ENCODE measurements at places on chromosomes 5 and 9.

- DNase-seq: no peak
Observed at GRCh38 chr5:132233081-132233480, 5.4 kb upstream of the P4HA2 start.

- no peak for DNase-seq
Observed at GRCh38 chr5:131384173-131384572, 120.3 kb downstream of the CDC42SE2 start.

- DNase-seq: no peak
Observed at GRCh38 chr9:126343271-126343700, 16.7 kb downstream of the MVB12B start.

- no peak for DNase-seq
Observed at GRCh38 chr5:16992444-16992843, 56.4 kb upstream of the MYO10 start.

DNA sequence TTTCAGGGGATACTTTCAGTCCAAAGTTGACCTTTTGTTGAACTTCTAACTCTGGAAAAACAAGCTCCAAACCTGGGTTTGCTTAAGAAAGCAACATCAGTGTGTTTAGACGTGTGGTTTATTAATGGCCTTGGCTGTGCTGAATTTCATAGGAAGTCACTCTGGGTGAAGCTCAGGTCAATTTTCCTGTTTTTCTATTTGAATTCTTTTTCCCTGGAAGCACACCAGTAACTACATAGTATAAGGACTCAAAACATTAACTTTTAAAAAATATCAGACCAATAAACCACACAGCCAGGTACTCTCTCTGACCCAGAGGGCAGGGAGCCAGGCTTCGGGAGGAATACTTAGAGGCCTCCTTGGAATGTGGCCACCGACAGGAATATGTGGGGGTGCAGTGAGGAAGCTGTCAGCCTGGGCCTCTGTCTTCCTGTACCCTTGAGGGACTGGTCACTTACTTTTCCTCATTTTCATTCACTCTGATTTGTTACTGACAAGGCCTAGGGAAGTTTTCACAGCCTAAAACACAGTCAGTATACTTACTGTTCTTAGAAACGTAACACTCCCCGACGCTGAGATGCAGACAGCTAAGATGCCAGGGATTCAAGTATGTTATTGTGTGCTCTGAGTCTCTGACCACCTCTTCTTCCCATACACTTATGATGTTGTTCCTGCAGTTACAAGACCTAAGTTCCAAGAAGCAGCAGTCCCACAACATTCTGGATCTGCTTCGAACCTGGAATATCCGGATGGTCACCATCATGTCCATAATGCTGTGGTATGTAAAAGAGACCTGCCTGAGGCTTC is 18.9 kb downstream of the SLC22A5 start:
- no peak for DNase-seq

DNA sequence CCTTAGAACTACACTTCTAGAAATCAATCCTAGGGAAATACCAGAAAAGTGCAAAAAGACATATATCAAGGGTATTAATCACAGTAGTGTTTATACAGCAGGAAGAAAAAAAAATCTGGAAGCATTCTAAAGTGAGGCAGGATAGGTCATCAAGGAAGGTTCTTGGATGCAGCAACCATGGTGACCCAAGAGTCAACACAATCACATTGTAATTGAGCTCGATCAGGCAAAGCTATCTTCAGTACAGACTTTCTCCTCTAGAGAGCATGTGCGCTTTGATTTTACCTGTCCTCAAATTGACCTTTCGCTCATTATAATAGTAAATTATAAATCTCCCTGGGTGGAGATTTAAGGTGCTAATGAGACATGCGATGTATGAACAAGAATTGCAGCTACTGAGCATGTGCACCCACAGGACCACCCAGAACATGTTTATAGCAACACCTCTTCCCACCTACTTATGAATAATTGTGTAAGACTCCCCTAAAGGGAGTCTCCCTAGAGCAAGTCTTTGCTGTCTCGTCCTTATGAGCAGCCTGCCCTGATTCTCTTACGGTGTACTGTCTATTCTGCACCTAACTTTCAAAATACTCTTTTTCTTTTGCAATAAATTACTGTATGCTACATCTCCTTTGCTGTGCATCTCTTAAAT is 297.7 kb downstream of the ATPSCKMT start:
- DNase-seq: no peak

- no peak for DNase-seq
Observed at GRCh38 chr9:80503671-80504281, 932.0 kb downstream of the TLE4 start.

GRCh38 chr9:115209601-115210306 is 91.8 kb upstream of the TNC start:
- DNase-seq: no peak

- DNase-seq: no peak
Observed at GRCh38 chr5:8522646-8523045, 653.7 kb downstream of the MTRR start.

DNA sequence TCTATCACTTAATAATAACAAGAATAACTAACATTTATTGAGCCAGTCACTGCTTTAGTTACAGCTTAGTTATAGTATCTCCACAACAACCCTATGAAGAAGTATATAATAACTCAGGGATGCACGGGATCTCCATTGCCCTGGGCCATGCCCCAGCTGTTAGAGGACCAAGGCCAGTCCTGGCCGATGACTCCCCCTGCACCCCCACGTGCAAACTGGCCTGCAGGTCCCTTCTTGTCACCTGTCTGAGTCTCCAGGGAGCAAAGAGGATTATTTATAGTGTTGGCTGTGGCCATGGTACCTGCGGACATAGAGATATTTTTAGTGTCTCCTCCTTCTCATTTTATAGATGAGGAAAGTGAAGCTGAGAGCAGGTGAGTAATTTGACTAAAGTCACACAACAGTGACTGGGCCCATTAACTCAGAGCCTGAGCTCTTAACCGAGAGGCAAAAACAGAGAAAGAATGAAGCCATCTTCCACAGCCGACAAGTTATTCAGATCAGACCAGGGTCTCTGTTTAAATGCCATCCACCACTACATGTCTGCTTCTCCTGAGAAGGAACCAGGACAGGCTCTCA is 94.4 kb downstream of the TMEM215 start:
- DNase-seq: no peak

GRCh38 chr9:2227144-2227867 is 212.2 kb downstream of the SMARCA2 start:
- DNase-seq: no peak

DNA sequence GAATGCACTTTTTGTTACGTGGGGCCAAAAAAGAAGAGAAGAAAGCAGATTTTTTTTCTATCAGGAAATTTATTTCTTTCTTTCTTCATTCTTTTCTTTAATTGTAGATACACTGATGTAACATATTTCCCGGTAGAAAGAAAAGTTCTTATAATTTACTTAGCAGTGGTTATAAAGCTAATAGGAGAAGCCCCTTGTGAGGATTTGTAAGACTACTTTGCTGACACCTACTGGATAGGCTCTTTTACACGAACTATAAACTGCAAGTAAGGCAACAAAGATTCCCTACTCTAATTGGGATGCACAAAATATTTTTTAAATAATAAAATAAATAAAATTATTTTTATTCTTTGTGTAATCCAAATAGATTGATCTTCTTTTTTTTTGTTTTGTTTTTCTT is 284.4 kb downstream of the DNAH5 start:
- no peak for DNase-seq

DNA sequence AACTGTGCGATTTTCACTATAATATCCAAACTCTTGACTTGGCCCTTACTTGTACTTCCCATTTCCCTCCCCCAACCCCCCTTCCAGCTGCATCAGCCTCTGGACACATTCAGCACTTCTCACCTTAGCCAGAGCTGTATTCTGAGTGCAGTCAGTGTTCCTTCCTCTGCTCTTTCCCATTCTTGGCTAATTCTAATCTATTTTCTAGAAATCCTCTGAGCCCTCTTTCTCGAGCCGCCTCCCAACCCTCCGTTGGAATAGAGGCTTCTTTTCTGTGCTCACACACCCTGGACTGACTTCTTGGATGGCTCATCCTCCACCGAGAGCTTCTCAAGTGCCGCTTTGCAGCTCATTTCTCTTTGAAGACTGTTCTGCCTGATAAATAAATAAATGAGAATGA is 188.8 kb downstream of the NTRK2 start:
- no peak for DNase-seq

DNA sequence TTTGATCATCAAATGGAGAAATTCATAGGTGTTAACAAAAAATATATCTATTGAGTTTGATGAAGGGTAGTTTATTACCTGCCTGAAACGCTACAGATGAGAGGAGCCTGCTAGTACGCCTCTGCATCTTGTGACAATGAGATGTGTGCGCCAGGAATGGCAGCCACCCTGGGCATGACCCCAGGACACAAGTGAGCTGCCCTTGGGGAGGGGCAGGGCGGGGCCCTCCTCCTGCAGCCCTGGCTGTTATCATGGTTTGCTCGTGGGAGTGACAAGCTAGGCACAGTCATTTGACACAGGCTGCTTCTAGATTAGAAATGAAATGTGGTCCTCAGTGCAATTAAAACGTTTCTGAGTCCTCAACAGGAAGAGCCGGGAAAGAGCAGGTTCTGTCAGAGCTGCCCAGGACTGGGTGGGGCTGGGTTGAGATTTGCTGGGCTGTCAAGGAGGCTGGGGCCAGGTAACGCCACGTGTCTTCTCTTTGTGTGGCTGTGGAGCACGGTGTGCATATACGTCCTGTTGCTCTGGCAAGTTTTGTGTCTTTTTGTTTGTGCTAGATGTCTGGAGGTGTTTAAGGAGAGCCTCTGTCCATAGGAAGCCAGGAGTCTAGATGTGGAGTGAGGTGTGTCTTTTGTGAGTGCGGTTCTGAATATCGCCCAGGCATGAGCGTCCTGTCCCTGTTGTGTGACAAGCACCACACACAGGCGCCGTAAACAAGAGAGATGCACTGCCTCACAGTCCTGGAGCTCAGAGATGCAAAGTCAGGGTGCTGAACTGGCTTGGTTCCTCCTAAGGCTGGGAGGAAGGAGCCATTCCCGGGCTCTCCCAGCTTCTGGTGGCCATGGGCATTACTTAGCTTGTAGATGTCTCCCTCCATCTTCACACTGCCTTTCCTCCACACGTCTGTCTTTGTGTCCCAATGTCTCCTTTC is 129.0 kb upstream of the IRX4 start:
- no peak for DNase-seq

DNA sequence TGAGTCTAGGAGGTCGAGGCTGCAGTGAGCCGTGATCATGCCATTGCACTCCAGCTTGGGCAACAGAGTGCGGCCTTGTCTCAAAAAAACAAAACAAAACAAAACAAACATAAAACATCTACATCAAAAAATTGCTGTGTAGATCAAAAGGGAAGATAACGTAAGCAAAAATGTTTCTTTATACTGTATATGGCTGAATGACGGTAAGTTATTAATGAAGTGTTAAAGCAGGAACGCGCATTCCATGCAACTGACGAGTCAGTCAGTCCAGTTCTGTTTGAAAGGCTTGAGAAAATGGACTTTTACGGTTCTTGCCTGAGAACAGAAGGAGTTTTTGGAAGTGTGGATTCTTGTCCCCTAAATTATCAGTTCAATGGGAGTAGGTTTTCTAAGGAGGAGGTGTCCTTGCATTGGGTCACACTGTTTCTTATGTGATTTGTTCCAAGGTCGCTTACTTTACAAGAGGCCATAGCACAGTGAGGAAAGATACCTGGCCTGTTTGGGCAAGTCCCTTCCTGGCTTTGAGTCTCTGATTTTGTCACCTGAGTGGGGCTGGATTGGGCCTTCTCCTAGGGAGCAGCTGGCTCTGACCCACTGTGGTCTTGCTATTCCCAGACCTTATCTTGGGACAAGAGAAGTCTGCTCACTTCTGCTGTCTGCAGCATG is 6.6 kb upstream of the PTGS1 start:
- DNase-seq: no peak

DNA sequence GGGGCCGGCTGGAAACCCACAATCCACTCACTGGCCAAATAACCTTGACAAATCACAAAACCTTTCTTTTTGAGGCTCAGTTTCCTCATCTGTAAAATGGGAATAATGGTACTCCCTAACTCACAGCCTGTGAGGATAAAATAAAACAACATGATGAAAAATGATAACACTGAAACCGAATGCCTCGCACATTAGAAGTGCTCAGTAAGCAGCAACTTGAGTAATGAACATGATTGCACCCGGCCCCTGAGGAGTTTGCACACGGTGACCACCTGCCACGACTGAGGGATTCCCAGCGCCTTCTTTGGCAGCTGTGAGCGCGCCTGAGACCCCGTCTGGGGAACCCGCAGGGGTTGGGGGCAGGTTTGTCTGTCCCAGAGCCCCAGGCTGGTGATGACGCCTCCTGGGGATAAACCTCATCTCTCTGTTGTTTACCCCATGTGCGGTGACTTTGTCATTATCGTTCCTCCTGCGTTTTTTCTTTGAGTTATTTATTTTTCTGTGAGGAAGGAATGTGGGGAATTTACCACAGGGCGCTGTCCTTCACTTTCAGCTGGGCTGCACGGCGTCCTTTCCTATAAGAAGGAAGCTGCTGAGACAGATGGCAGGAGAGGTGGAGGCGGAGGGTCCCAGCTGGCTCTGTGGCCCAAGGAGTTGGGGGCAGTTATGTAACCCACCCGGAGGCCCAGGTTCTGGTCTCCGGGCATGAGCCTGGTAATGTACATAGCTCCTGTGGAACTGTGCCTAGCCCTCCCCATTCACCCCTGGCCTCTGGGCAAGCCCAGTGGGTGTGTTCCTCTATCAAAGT is 3.0 kb upstream of the SYNPO start:
- DNase-seq: peak; percentile 69

- no peak for DNase-seq
Observed at GRCh38 chr5:8842971-8843551, 702.8 kb downstream of the SEMA5A start.

GRCh38 chr9:126166291-126166690 is 160.3 kb upstream of the MVB12B start:
- DNase-seq: no peak

DNA sequence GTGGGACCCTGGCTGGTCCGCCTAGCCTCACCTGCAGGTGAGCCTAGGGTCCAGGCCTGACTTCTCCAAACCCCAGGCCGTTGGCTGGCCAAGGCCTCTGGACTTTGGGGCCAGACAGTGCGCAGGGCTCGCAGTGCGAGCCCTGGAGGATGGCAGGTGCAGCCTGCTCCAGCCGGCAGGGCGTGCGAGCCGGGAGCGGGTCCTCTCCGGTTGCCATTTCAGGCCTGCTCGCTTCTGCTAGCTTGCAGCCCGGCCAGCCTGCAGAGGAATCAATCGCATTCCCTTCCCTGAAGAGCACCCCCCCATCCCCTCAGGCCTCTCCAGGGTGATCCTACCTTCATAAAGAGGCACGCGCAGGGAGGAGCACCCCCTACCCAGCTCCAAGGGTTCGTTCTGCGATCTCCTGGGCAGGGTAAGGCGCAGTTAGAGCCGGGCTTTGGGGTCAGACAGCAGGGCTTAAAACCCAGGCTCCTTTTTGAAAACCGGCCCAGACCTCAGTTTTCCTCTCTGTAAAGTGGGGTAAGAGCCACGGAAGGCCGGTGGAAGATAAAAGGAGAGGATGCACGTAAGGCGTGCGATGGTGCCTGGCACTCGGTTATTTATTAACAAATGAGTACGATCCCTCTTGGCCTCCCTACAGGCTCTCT is 6.2 kb downstream of the BARHL1 start:
- DNase-seq: no peak

- DNase-seq: no peak
Observed at GRCh38 chr5:33563983-33564908, 123.5 kb downstream of the TARS1 start.

GRCh38 chr5:167557359-167557758 is 734.1 kb upstream of the WWC1 start:
- DNase-seq: no peak

- no peak for DNase-seq
Observed at GRCh38 chr5:142878638-142879037, 108.5 kb downstream of the ARHGAP26 start.

All from HAP-1 (cell line).